Fibroblast of lung (primary cell): ENCODE measurements at places on chromosomes 3 and 15. TPM values are rescaled to one million over a fixed set of nuclear protein-coding genes. Genes with fewer than 3 reads are reported as not detected.

DNA sequence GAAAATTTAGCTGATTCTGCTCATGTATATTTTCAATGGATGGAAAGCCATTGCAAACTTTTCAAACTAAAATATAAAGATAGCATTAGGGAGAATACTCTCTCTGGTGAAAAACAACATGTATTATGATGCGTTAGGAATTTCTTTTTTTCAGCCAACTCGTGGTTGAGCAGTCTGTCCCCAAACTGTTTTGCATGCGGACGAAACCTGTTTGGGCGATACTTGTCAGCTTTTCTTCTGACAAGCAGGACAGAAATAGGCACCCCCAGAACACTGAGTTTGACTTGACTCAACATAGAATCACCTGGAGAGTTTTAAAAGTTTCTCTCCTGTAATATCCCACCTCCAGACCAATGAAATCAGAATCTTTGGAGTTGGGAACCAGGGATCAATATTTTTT, 417.5 kb upstream of the TPRG1 start:
- no peak overlapping the region for H3K4me3 ChIP-seq
- H3K27ac ChIP-seq, result no peak overlapping the region
- no peaks in the 10 kb centered on the region for H3K4me1 ChIP-seq
- no peak for DNase-seq
- no peaks in the 10 kb centered on the region for H3K36me3 ChIP-seq

DNA sequence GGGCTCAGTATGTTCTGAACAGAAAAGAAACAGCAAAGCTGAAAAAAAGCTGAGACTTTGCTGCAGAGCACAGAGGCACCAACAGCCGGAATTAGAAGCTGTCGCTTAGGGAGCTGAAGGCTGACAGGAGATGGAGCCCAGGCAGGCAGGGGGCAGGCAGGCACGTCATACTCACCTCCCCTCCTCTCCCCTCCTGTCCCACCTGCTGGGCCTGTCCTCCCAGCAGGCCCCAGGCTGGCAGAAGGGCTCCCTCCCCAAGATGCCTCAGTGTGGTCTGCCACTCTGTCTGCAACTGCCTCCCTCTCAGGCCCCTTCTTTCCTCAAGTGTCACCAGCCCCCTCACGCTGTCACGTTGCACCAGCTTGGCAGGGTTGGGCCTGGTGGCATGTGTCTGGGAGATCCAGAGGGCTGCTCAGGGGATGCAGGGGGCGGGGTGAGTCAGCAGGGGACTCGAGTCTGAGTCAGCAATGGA, 3.2 kb upstream of the ANKRD63 start:
- no peaks in the 10 kb centered on the region for H3K4me1 ChIP-seq
- H3K27me3 ChIP-seq, result peaks cover 36% of the 10 kb centered on the region
- no peaks in the 10 kb centered on the region for H3K36me3 ChIP-seq

GRCh38 chr3:155131104-155131503, 51.0 kb downstream of the MME start:
- peak; percentile 50 for DNase-seq
- no peak overlapping the region for H3K27ac ChIP-seq
- H3K27me3 ChIP-seq, result no peaks in the 10 kb centered on the region
- no peak overlapping the region for H3K4me3 ChIP-seq

DNA sequence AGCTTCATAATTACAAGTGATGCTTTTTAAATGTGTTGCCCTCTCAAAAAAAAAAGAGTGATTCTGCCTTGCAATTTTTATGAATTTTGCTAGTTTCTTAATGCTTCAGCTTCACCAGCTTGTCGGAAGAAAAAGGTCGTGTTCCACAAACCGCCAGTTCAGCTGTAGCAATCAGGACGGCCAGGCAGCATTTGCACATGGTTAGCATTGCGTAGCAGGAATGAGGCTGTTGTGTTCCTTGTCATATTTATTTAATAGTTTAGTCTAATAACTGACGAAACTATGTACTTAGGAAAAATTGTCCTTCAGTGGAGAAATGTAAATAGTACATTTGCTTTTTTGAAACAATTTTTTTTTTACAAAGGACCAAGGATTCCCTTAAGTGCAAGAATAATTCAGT, 64.9 kb upstream of the SELENOK start:
- DNase-seq, result no peak
- no peak overlapping the region for H3K27ac ChIP-seq
- H3K4me3 ChIP-seq, result no peak overlapping the region
- no peaks in the 10 kb centered on the region for H3K36me3 ChIP-seq
- no peaks in the 10 kb centered on the region for H3K4me1 ChIP-seq

- H3K4me3 ChIP-seq, result no peak overlapping the region
- H3K27me3 ChIP-seq, result no peaks in the 10 kb centered on the region
- H3K27ac ChIP-seq, result no peak overlapping the region
- H3K36me3 ChIP-seq, result no peaks in the 10 kb centered on the region
These were observed 1349.3 kb downstream of the OTOL1 start for GRCh38 chr3:162845918-162846317.

DNA sequence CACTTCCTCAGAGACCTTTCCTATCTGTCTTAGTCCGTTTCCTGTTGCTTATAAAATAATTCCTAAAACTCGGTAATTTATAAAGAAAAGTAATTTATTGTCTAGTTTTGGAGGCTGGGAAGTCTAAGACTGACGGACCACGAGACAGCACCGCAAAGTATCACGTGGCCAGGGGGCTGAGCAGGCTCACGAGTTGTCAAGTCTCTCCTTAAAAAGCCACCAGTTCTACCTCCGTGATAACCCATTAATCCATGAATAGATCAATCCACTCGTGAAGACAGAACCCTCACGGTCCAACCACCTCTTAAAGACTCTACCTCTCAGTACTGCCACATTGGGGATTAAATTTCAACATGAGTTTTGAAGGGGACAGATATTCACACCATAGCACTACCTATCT, 821 bp downstream of the LINS1 start:
- H3K4me1 ChIP-seq, result peaks cover 3% of the 10 kb centered on the region
- DNase-seq, result peak; percentile 19
- no peaks in the 10 kb centered on the region for H3K27me3 ChIP-seq
- H3K4me3 ChIP-seq, result peak overlapping the region; percentile 76

DNA sequence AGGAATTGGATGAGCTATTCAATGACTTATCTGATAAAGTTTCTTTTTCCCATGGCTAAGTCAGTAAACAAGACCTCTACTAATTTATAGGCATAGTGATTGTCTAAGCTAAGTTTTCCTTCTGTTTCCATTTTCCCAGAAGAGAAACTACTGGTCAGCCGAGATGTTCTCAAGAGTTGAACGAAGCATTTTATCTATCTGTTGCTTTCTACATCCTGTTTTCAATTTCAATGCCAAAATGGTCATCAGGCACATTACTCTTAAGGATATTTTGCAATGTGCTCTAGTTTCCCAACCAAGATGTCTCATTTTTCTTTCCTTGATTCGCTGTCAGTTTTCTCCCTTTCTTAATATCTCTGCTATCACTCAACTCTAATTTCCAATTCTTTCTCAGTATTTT, 228.7 kb downstream of the MBNL1 start:
- H3K27ac ChIP-seq, result no peak overlapping the region
- H3K4me3 ChIP-seq, result no peak overlapping the region
- no peaks in the 10 kb centered on the region for H3K4me1 ChIP-seq
- DNase-seq, result no peak
- H3K27me3 ChIP-seq, result no peaks in the 10 kb centered on the region
- no peaks in the 10 kb centered on the region for H3K36me3 ChIP-seq

GRCh38 chr3:186960347-186960746, 30.0 kb downstream of the ST6GAL1 start:
- no peaks in the 10 kb centered on the region for H3K27me3 ChIP-seq
- H3K27ac ChIP-seq, result no peak overlapping the region
- H3K4me3 ChIP-seq, result no peak overlapping the region
- no peak for DNase-seq
- H3K4me1 ChIP-seq, result no peaks in the 10 kb centered on the region
- no peaks in the 10 kb centered on the region for H3K36me3 ChIP-seq

DNA sequence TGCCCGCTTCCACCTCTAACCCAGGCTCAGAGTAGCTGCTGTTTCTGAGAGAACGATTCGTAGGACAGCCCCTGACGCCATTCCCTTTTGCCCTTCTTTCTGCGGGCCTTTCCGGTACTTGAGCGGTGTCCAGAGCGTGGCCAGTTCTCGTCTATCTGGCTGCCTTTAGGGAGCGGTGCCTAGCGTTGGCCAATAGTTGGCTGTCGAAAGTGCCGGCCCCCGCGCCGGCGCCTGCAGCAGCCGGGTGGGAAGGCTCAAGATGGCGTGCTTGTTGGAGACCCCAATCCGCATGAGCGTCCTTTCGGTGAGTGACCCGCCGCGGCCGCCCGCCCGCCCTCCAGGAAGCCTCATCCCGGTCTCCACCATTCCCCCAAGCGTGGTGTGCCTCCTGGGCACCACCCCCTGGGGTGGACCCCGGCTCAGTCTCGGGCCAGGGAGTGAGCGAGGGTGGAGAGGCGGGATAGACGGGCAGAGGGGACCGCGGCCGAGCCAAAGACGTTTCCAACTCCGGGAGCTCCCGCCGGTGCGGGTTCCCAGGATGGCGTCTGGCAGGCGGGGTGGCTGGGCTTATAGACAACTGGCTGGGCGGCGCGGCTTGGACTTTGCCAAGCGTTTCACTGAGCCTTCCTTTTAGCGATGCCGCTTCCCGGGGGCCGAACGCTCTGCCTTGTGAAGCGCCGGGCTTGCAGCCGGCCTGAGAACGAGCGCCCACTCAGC, at the start of gene ARMC8:
TSS of gene ARMC8 (plus strand) at position 6 of the 717 bp plus-strand sequence. CDS start at position 260, 254 bp downstream.
- peaks cover 2% of the 10 kb centered on the region for H3K4me1 ChIP-seq
- no peaks in the 10 kb centered on the region for H3K36me3 ChIP-seq
- peak within 1 kb of the TSS; percentile 94 for H3K27ac ChIP-seq
- H3K27me3 ChIP-seq, result no peaks in the 10 kb centered on the region
- H3K4me3 ChIP-seq, result peak within 1 kb of the TSS; percentile 84

- no peaks in the 10 kb centered on the region for H3K27me3 ChIP-seq
- no peaks in the 10 kb centered on the region for H3K36me3 ChIP-seq
- no peaks in the 10 kb centered on the region for H3K4me1 ChIP-seq
- H3K4me3 ChIP-seq, result no peak overlapping the region
- no peak for DNase-seq
- no peak overlapping the region for H3K27ac ChIP-seq
These were observed 1188.0 kb upstream of the ALCAM start for GRCh38 chr3:104178680-104179079.

CLK3 gene
- total RNA-seq, result 30.8 and 43.1 TPM in 2 replicates

MUSTN1 gene
- not detected in 2 replicates for total RNA-seq

CP gene
- under 0.01 TPM in 1 of 2 replicates, not detected in the other for total RNA-seq

ARL8B gene
- 56.0 and 74.8 TPM in 2 replicates for total RNA-seq

GHSR gene
- not detected in 2 replicates for total RNA-seq

KCNMB3 gene
- 0.77 and 1.5 TPM in 2 replicates for total RNA-seq

TYRO3 gene
- total RNA-seq, result 9.8 and 14.9 TPM in 2 replicates
